ENCODE measurements at places on chromosomes 12 and 14. TPM values are rescaled to one million over a fixed set of nuclear protein-coding genes. Genes with fewer than 3 reads are reported as not detected.
A peak's percentile ranks its signal among the peaks of the same experiment; 100 is the strongest.

AICDA gene
- not detected for total RNA-seq

DNA sequence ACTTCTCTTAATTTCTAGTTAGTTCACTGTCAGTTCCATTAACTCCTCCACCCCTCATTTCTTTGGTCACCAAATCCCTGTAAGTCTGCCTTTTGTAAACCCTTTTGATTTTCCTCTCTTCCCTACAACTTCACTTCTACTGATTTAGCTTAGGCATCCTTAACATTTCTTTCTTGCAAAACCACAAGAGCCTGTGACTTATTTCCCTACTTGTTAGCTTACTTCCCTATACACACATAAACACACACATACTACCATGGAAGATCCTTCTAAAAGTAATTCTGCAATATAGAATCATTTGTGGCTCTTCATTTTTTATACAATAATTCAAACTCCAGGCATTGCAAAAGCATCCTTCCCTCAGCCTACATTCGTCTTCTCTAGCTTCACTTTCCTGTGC lies 494.3 kb upstream of the USP15 start:
- ATAC-seq, result no peak

DNA sequence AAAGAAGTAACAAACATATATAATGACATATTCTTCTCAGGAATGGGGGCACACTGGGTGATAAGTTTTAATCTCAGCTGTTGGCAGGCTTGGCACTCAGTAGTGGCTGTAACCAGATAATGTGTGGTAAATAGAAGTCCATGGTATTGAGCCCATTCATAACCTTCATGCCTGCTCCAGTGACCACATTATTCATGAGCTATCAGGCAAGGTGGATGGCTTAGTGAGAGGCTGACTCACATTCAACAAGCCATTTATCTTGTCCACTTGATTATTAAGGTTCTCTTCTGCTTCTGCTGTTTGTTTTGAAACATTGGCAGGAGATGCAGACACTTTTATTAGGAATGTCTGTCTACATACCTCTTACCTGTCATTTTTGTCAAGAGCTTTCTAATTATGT lies 950.4 kb upstream of the LRFN5 start:
- ATAC-seq, result no peak

ZC3H10 gene
- total RNA-seq, result 1.8 TPM

KRT85 gene
- total RNA-seq, result not detected

CCDC184 gene
- 0.20 TPM for total RNA-seq

KCNJ8 gene
- total RNA-seq, result 1.1 TPM

DNA sequence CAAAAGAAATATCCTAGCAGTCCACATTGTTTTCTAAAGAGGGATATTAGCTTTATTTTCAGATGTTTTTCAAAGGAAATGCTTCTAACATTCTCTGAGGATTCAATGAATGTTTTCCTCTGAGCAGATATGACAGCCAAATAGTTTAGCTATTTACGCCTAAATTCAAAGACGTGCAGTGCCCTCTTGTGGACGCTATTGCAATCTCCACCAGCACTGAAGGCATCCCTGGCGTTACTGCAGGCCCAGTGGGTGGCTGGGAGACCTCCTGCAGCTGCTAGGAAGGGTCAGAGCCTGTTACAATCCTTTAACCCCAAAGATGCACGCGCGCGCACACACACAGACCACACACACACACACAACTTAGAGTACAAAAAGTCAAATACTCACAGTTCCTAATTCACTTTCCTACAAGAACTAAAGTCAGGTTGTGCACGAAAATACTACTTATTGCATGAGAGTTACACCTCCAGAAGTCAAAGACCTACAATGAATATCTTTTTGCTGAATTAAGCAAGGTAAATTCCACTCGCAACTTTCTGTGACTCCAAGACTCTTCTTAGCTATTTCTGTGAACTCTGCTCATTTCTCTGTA lies 589.3 kb upstream of the TMEM132C start:
- peak; percentile 55 for ATAC-seq

RNF212B gene
- not detected for total RNA-seq

TMEM119 gene
- total RNA-seq, result 2.0 TPM

- no peak for ATAC-seq
These were observed 281.1 kb upstream of the RTL1 start for GRCh38 chr14:101184572-101184971.

GRCh38 chr12:3292677-3293412 lies 198.2 kb upstream of the PRMT8 start:
- ATAC-seq, result no peak

ASPG gene
- 59.2 TPM for total RNA-seq

DNA sequence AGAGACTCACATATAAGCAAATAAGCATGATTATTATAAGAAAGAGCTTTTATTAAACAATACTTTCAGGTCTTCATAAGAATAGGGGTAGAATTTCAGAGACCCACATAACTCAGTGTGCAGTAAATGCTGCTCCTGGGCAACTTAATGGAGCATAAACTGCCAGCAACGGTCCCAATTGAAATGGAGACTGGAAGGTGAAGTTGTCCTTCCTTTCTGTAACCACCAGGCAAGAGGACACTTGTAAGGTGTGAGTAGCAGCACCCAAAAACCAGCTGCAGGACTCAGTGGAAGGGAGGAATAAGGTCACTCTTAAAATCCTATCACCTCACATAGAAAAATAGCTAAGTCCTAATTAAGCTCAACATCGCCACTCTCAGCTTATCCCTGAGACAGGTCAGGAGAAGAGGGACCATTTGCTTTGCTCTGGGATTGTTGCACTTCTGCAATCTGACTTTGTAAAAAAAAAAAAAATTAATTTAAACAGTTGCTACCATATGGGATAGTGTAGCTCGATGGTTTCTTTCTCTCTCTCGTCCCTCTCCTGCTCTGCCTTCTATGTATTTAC lies 22.7 kb upstream of the LTA4H start:
- no peak for ATAC-seq

KRT74 gene
- 0.12 TPM for total RNA-seq

TTC6 gene
- 1.3 TPM for total RNA-seq

GRCh38 chr12:12613344-12613743 lies 1.7 kb downstream of the CREBL2 start:
- no peak for ATAC-seq

- no peak for ATAC-seq
These were observed 152.0 kb downstream of the BCAT1 start for GRCh38 chr12:24796876-24797275.

- no peak for ATAC-seq
These were observed 54.8 kb downstream of the WNK1 start for GRCh38 chr12:807041-807735.

BATF gene
- total RNA-seq, result 0.84 TPM

GRCh38 chr12:20493934-20494333 lies 125.6 kb downstream of the PDE3A start:
- ATAC-seq, result no peak

ACTR10 gene
- 36.2 TPM for total RNA-seq

- ATAC-seq, result peak; percentile 43
These were observed 885.8 kb upstream of the TMEM132C start for GRCh38 chr12:127381043-127381668.

GRCh38 chr14:102899516-102899900 lies 23.0 kb upstream of the AMN start:
- ATAC-seq, result no peak

TAS2R8 gene
- total RNA-seq, result not detected

GRCh38 chr12:6782850-6783566 lies 6.3 kb upstream of the CD4 start:
- no peak for ATAC-seq

GRCh38 chr12:13661005-13661887 lies 320.2 kb downstream of the GRIN2B start:
- peak; percentile 64 for ATAC-seq

DNA sequence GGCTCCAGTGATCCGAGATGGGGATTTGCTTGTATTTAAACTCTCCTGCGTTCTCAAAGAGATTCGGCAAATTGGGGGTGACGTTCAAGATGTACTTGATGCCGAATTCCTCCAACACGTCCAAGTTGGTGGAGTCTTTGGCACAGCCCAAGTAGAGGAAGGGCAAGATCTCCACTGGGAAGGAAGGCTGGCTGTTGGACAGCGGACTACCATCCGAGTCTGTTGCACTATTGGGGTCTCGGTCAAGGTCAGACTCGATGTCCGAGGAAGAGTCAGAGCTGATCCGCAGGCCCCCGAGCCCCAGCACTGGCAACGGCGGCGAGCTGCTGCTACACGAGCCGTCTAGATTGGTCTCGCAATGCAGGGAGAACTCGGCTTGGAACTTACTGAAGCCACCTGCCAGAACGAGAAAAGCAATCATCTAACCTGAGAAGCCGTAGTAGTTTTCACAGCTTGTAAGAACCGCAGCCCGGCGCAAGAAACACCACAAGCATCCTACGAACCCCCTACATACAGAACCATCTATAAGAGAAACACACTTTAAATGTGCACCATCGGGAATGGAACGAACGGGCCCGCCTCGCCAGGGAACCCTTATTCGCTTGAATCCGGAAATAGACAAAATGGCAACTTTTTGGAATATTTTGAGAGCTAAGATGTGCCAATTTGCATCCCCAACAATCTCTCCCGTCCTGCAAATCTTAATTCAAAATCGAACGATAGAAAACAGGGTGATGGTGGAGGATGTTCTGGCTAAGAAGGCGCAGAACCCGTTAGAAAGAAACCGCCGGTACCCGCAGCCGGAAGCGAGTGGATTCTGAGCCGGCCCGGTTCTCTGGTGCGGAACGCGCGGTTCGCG lies 1.4 kb downstream of the DUSP6 start:
- ATAC-seq, result no peak

DNA sequence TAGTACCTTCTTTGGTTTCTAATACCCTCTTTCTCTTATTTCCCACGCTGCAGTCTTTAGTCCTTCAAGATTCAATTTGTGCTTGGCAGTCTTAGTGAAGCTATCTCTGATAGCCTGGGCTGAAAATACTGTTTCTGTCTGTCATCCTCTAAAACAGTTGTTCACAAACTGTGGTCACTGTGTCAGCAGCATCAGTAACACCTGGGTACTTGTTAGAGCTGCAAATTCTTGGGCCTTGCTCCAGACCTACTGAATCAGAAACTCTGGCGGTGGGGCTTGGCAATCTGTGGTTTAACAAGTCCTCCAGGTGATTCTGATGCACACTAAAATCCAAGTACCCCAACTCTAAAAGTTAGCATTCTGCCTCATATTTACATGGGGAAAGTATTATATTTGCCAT lies 217.5 kb upstream of the SEL1L start:
- no peak for ATAC-seq

- peak; percentile 65 for ATAC-seq
These were observed 46.2 kb upstream of the DIP2B start for GRCh38 chr12:50458606-50459005.

VWF gene
- total RNA-seq, result 53.7 TPM

Measured in esophagus mucosa (tissue), 1 donor.